Kidney capillary endothelial cell (primary cell): ENCODE measurements at places on chromosomes 6 and 20.
A peak's percentile ranks its signal among the peaks of the same experiment; 100 is the strongest.

GRCh38 chr6:8736156-8736895 lies 301.0 kb upstream of the SLC35B3 start:
- no peak for DNase-seq

GRCh38 chr6:33413241-33414120 lies 2.7 kb downstream of the PHF1 start:
- no peak for DNase-seq

DNA sequence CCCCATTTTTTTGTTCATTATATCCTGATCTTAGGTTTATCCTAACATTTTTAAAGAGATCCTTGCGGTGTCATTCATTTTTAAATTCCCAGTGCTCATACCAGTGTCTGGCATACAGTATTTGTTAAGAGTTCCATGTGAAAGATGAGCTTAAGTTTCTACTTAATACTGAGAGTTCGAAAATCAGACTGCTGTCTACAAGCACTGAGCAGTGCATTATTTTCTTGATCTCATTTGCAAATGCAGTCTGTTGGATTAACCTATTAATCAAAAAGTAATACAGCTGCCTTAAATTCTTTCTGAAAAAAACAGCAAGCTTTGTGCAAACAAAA lies 663 bp downstream of the COQ3 start:
- DNase-seq, result no peak

DNA sequence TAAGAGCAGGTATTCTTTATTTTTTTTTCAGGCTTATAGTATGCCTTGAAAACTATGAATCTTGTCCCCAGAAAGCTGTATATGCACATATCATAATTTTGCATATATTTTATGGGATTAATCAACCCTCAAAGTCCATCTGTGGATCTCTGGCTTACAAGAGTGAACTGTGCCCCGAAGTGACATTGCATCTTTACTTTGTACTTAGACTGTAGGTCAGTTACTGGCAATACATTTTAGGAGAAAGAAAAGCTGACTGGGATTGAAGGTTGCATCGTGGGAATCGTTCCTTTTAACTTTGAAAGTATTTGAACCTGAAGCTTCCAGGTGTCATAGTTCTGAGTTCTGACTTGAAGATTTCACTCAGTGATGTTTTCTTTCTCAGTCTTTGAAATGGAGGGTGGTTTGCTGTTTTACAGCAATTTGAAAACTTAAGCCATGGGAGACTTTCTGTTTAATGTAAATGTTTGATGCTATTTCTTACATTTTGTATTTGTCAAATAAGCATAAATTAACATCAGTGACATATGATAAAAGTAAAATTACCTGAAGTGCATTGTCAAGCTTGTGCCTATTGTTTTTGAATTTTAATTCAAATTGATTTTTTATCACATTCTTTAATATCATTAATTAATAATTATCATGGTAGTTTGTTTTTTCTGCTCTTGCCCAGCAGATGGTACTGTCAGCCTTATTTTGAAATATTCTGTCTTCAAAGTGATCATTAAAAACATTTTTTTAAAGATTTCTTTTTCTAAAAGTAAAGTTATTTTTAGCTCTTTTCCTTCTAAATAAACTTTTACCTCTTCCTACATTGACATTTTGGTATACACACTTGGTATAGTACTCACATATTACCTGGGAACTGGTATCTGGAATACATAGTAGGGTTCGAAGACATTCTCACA lies 29.0 kb downstream of the L3MBTL3 start:
- DNase-seq, result no peak

DNA sequence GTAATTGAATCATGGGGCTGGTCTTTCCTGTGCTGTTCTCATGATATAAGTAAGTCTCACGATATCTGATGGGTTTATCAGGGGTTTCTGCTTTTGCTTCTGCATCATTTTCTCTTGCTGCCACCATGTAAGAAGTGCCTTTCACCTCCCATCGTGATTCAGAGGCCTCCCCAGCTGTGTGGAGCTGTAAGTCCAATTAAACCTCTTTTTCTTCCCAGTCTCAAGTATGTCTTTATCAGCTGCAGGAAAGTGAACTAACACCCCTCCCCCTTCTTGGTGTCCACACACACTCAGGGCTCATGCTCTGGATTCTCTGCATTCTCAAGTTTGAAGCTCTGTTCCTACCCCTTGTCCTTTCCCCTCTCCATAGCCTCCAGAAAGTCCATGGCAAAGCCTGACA lies 107.1 kb downstream of the THBS2 start:
- DNase-seq, result no peak

- peak; percentile 56 for DNase-seq
Observed at GRCh38 chr20:40991181-40991889, 37.3 kb upstream of the TOP1 start.

DNA sequence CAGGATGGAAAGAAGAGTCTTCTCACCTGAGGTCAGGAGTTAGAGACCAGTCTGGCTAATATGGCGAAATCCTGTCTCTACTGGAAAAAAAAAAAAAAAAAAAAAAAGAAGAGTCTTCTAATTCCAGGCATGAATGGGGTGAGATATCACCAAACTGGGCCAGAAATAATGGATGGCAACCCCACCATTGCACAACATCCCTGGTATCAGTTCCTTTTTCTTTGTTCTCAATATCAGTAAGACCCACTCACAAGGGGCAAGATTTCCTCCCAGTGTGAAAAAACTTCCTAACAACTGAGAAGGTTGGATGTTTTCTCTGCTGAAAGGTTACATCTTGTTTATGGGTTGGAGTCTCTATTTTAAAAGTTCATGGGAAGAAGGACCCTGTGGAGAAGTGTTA lies 23.6 kb upstream of the NR2E1 start:
- DNase-seq, result no peak

- DNase-seq, result no peak
Observed at GRCh38 chr20:57135875-57136274, 130.6 kb downstream of the BMP7 start.

DNA sequence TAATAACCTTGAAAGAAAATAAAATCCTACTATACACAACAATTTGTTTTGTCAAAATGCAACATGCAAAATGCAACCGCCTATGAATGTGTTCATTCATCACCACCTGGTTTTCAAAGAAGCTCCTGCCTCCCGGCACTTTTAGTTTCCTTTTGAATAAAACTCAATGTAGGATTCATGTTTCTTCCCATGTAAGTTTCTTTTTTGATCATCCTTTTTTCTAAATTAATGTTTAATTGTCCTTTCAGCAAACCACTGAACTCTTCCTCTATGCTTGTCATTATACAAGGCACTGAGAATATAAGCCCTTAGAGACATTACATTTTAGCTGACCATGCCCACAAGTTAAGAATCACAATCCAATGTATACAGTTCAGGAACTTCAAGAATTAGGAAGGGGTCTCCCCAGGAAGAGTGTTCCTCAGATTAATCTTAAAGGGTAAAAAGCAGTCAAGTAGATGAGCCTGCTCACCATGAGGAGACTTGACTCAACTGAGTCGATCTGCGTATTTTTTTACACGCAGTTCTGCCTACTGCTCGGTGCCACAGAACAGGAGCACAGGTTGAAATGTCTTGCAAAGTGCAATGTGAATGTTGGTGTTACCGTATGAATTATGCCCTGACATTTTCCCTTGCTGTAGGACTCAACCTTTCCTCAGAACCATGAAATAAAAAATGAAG lies 7.2 kb upstream of the THEMIS start:
- DNase-seq, result no peak

- DNase-seq, result no peak
Observed at GRCh38 chr6:137024237-137024990, 20.4 kb downstream of the IL20RA start.

- DNase-seq, result no peak
Observed at GRCh38 chr6:136073216-136073615, 176.9 kb downstream of the MTFR2 start.

GRCh38 chr20:43916881-43917371 lies 2.3 kb downstream of the TOX2 start:
- no peak for DNase-seq

GRCh38 chr6:127458222-127458621 lies 967 bp downstream of the KIAA0408 start:
- DNase-seq, result no peak

DNA sequence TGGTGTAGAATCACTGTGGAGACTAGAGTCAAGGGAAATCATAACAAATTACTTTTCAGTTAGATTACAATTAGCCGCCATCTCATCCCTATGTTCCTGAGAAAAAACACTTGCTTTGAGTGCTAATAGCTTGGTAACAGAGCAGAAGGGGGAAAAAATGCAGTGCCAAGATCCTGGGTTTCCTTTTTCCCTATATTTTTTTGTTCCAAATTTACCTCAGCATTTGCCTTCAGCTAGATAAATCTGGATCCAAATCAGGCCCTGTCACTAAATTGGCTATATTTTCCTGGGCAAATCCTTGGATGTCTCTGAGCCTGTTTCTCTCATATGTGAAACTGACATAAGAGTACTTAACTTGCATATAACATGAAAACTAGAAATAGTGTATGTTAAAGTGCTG lies 86.0 kb downstream of the TENT5A start:
- no peak for DNase-seq

GRCh38 chr6:26205161-26205624 lies 118.0 kb downstream of the HFE start:
- peak; percentile 73 for DNase-seq

DNA sequence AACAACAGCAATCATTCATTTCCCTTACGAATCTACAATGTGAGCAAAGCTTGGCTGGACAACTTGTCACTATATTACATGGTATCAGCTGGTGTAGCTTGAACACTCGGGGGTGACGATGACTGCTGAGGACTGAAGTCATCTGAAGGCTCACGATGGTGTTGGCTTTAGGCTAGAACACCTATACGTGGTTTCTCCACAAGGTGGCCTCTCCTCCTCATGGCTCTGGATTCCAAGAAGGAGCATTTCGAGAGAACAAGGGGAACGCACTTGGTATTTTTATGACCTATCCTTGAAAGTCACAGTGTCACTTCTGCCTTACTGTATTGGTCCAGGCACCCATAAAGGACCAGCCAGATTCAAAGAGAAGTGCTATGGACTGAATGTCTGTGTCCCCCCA lies 37.5 kb upstream of the ADGRF1 start:
- no peak for DNase-seq

DNA sequence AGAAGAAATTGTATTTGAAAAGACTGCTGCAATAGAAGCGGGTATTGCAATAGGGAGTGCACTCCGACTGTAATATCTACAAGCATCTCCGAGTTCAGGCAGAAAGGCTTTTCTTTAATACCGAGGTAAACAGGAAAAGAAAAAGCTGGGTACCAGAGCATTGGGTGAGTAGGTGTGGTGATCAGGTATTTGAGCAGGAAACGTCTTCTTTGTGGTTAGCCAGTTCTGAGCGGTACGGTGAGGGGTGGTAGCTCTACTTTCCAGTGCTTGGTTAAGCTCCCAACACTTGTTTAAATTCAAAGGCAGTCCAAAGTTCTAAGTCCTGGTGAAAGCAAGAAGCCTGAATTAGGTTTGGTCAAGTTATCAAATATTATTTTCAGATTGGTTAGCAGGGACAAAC lies 404.1 kb downstream of the LMBRD1 start:
- no peak for DNase-seq

GRCh38 chr6:72418495-72418894 lies 203.4 kb upstream of the KCNQ5 start:
- DNase-seq, result no peak

- DNase-seq, result no peak
Observed at GRCh38 chr6:88985901-88986300, 22.5 kb upstream of the RNGTT start.

DNA sequence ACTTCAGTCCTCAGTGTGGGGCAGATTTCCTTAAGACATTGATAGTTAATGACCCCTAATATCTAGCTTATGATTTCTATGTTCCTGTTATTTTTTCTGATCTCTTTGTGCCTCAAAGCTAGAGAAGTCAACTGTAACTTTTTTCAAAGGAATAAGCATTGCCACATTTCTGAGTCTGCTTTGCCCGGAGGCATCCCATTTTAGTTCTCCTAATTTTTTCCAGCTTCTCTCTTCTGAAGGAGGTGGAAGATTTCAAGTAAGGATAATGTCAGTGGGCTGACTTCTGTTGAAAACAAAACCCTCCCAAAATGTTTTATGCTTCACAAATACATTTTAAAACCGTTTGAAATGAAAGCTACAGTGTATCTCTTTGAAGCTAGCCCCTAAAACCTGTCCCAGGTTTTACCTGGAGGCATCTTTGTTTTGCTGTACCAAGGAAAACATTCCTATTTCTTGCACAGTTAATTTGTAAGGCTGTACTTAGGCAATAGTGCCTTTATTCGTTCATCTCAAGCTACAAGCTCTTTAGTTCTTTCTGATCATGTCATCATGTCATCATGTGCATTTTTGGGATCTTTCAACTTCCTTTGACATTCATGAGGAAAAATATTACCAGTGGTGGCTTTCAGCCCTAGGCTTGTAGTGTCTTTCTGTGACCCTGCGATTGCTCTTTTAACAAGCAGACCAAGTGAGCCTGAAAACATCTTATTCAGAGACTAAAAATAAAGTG lies 45.7 kb downstream of the TSPYL4 start:
- DNase-seq, result no peak

- peak; percentile 89 for DNase-seq
Observed at GRCh38 chr20:62704341-62704948, 4.2 kb upstream of the NTSR1 start.

- peak; percentile 59 for DNase-seq
Observed at GRCh38 chr6:109239651-109240321, 142.5 kb downstream of the CD164 start.

DNA sequence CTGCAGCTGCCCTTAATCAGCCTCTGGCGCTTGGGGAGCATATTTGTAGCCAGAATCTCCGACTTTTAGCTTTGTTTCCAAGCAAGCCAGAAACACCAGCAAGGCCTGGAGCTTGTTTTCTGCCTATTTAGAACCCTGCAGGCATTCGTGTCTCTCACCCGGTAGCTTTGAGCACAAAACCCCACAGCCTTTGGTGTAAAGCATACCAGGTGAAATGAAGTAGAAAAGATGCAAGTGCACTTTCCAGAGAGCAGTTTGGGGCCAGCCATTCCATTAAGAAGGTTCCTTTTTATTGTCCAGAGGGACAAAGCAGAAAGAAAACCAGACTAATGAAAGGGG lies 736 bp downstream of the FAM217B start:
- no peak for DNase-seq

- DNase-seq, result no peak
Observed at GRCh38 chr20:20205141-20205861, 153.0 kb downstream of the CFAP61 start.

DNA sequence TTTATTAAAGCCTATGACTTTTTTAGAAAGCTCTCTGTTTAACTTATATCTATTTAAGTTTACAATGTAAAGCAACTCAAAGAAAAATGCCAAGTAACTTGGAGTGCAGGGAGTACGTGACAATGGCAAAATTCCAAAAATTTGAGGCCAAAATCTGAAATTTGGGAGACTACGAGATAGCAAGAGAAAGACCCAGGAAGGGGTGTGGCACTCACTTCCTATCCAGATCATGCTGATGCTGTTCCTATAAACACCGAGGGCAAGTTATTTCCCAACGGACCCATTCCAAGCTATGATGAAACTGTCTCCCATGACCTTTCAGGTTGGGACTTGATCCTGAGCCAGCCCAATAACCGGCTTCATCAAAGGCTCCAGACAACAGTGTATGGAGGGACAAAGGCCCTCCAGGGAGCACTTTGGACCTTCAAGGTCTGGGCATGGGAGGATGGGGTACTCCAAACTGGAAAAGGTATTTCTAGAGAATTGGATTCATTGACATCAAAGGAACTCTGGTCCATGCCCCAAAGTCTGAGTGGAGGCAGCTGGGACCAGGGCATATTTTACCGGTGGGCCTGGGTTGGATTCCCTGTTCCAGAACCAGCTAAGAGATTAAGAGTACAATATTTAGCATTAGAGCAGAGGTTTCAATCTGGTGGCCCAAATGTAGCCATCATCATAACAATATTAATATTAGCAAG lies 15.7 kb upstream of the SLC13A3 start:
- no peak for DNase-seq

GRCh38 chr6:111250791-111251354 lies 163.6 kb downstream of the SLC16A10 start:
- no peak for DNase-seq
